Fibroblast of pulmonary artery (primary cell): ENCODE measurements at places on chromosomes 11 and 22.
A peak's percentile ranks its signal among the peaks of the same experiment; 100 is the strongest.

DNA sequence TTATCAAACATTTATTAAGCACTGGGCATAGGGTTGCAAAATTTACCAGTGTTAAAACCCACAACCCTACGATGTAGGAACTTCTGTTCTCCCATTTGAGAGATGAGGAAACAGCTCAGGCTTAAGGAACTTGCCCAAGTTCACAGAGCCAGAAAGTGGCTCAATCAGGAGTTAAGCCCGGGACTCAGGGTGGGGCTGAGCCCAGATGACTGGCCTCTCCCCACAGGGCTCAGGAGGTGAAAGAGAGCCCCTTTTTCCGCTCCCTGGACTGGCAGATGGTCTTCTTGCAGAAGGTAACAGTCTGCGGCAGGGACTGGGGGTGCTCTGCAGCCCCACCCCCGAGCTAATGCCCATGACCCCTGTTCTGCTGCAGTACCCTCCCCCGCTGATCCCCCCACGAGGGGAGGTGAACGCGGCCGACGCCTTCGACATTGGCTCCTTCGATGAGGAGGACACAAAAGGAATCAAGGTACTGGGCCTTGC, 5.6 kb upstream of the ANKRD13D start:
- DNase-seq = no peak

DNA sequence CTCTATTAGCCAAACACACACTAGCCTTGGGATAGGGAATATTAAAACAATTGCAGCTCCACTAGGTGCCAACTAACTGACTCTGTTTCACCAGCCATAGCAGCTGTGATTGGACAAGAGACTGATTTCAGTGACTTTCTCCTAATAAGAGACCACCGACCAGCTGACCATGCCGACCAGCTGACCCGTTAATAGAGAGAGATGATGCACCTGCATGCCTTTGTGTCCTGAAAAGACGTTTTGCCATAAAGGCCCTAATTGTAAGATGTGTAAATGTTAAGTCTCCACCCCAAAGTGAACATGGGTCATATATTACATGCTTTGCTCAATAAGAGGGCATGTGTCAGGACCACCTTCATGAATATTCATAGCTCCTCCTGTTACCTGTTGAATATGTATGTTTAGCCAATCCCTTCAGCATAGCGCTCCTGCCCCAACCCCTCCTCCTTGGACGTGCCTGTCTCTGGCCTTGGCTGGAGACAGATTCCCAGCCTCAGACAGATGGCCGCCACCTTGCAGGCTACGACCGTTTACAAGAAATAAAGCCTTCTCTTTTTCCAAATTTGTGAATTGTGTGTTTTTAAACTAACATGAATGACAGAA, 1.3 kb upstream of the NADSYN1 start:
- no peak for DNase-seq

- DNase-seq = peak; percentile 73
These were observed 13.8 kb upstream of the SLC39A13 start for GRCh38 chr11:47394322-47395222.

DNA sequence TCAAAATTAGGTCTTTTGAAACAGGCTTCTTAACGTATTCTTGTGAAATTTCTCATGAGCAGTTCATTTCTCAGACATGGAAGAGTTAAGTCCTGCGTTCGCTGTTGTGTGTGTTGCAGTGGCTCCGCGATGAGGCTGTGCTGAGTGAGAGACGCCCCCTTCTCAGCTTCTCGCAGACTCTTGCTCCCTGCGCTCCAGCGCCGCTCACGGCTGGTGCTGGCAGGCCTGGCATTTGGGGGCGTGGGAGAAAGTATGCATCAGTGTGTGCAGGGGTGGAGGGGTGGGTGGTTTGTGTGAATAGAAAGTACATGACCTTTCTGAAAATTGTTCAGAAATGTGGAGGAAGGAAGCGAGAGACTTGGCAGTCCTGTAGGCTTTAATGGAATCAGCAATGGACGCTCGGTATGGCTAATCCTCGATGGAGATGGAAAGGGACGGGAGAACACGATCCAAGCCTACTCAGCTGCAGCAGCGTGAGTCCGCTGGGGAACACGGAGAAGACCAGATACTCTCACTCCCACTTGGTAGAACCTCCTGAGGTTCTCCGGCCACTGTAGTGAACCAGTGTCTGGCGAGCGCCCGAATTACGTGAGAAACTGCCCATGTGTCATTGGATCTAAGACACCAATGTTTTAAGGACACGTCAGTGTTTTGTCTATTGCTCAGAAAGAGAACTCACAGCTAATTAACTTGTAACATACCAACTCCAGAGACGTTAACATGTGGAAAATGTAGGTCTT, 5.9 kb downstream of the TAB1 start:
- peak; percentile 75 for DNase-seq

DNA sequence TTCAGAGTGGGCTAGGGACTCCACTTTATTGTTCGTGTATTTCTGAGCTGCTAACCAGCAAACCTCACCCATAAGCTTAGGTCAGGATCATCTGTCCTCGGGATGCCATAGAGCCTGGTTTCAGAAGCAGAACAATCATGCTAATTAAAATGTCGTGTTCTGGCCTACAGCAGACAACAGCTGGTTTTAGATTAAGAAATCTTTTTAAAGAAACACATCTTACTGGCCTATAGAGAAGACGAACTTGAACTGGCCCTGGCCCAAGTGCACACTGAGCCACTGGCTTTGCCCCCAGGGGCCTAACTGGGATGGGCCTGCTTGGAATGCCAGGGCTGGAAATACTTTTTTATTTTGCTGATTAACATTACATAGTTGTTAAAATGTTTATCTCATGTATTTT, 63.2 kb downstream of the ALX4 start:
- DNase-seq = peak; percentile 38

GRCh38 chr11:72758690-72759389, 6.6 kb upstream of the ARAP1 start:
- DNase-seq = peak; percentile 94

DNA sequence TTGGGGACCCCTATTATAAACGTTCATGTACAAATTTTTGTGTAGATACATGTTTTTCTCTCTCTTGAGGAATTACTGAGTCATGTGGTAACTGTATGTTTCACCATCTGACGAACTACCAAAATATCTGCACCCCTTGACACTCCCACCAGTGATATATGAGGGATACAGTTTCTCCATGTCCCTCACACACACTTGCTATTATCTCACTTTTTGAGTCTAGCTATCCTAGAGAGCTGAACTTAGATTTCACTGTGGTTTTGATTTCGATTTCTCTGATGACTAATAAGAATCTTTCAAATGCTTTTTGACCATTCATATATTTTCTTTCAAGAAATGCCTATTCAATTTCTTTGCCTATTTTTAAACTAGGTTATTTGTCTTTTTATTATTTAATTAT, 200.2 kb downstream of the PGR start:
- DNase-seq = peak; percentile 52

DNA sequence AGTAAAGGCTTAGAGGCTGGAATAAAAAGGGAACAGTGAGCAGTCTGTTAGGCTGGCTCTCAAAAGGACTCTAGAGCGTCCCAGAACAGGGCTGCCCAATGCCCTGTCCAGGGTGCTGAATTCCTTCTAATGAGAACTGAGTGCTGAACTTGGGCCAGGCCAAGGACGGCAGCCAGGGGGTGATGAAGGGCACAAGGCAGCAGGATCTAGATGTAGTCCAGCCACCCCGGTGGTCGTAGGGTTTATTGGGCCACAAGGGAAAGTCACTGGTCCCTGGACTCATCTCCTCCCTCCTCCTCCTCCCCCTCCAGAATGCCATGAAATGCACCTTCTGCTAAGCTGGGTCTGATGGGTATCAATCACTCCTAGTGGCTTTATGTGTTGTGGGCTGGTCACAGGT, 19.2 kb downstream of the NPTXR start:
- peak; percentile 85 for DNase-seq

- peak; percentile 47 for DNase-seq
These were observed 650 bp upstream of the CHID1 start for GRCh38 chr11:911031-911889.

- DNase-seq = no peak
These were observed 169.3 kb upstream of the TENM4 start for GRCh38 chr11:79610139-79610538.

DNA sequence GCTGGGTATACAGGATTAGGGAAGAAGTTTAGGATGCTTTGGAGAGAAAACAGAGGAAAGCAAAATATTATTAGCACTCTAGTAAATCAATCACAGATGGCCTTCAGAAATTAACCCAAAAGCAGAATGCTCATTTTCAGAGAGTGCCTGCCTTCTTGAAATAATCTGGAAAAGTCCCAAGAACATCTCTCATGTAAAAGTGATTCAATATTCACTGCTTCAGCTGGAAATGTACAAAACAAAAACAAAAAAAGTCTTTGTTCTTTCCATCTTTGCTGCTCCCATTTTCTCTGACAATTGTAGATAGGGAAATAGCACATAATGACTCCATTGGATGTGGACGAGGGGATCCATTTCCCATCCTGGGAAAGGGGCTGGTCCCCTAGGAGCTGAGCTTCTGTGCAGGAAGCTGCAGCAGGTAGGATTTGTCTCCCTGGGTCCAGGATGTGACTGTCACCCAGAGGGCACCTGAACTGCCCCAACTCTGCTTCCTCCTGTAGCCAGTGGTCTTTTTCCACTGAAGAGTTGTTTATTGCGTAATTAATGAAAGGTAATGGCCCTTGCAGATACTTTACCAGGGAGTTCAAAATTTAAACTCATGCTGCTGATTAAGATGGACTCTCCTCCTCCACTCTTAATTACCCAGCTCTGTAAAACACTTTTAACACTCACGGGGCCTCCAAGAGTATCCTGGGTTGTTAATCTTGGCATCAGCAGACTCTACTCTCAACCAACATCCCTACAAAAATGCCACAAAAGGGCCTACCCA, 57.9 kb downstream of the SC5D start:
- no peak for DNase-seq

GRCh38 chr11:8749202-8749601, 66.6 kb downstream of the RPL27A start:
- no peak for DNase-seq

DNA sequence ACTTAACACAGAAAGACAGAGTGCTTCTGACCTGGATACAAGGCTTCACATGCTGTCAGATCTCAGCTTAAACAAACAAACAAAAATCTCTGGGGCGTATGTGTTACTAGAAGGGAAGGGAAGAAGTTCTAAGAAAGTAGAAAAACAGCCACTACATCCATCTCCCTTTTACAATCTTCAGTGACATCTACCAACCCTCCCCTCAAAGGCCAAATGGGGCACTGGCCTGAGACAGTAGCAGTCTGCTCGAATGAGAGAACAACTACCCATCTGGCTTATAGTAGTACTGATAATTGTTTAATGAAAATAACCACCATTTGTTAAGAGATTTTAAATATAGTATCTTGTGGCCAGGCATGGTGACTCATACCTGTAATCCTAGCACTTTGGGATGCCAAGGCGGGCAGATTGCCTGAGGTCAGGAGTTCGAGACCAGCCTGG, 29.4 kb downstream of the CCDC83 start:
- DNase-seq = no peak

GRCh38 chr11:126317756-126318573, 14.1 kb downstream of the DCPS start:
- peak; percentile 71 for DNase-seq

GRCh38 chr11:126072801-126073594, 10.3 kb upstream of the CDON start:
- DNase-seq = no peak

- DNase-seq = peak; percentile 36
These were observed 10.7 kb upstream of the CD5 start for GRCh38 chr11:61091373-61092279.

- no peak for DNase-seq
These were observed 162.4 kb upstream of the LMO1 start for GRCh38 chr11:8426076-8426475.

DNA sequence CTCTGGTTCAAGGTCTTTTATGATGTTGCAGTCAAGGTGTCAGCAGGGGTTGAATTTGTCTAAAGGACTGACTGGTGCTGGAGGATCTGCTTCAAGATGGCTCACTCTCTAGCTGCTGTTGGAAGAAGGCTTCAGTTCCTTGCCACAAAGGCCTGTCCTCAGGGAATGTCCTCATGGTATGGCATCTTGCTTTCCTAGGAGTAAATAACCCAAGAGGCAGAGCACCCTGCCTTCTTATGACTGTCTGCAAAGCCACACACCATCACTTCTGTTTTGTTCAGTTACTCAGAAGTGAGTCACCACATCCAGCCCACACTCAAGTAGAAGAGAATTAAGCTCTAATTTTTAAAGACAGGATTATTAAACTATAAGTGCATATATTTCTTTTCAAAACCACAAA, 45.2 kb downstream of the PLAAT5 start:
- DNase-seq = peak; percentile 3

DNA sequence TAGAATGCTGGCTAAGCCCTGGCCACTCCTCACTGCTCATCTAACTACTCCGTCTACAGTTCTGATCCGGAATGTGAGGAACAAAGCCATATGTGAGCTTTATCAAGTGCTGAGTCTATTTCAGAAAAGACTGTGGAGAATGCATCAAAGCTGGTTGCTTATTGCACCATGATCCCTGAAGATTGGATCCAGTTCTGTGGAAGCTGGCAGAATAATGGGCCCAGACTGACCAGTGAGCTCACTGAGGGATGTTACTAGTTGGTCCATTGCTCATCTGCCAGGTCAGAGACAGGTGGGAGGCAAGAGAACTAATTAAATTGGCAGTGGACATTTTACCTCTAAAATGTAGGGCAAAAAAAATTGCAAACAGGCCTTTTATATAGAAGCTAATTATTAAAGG, 681.3 kb downstream of the NTM start:
- no peak for DNase-seq

GRCh38 chr22:26789951-26790350, 132.6 kb downstream of the MIAT start:
- DNase-seq = no peak

DNA sequence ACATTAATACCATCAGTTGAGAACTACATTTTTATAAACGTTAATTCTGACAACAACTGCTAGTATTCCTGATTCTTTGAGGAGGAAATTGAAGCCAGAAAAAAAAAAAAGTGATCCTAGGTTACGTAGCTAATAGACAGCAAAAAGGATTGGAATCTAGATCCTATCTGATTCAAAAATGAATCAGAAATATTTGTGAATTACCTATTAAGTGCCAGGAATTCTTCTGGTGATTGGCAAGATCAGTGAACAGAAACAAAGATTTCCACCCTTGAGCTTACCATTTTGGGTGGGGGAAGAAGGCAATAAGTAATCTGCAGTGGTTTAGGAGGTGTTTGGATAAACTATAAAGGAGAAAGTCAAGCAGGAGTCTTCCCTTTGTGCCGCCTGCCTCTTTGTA, 63.9 kb upstream of the LARGE1 start:
- DNase-seq = no peak

GRCh38 chr11:126718276-126718675, 282.3 kb downstream of the KIRREL3 start:
- DNase-seq = no peak

DNA sequence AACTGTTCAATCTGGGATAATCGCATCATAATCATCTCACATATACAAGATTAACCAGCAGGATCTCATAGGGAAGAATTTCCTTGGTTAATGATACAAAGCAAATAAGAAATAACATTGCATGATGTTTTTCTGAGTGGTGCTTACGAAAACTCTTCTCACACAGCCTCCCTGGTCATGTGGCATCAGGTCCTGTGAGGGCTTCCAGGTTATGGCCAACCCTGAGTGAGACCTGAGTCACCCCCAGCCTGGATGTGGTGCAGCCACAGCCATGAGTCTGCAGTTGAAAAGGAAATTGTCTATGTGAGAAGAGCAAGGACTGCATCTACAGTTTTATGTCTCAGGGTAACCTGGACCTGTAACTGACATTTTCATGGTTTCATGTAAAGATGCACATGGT, 90.5 kb upstream of the XKR3 start:
- no peak for DNase-seq

- DNase-seq = no peak
These were observed 122.8 kb downstream of the SHANK2 start for GRCh38 chr11:71129624-71130023.
